Stimulated activated CD4-positive, alpha-beta T cell treated with anti-CD3 and anti-CD28 coated beads, Interleukin-1b, Interleukin-23, amount 100 ng/mL, for 24 hours (primary cell): ENCODE measurements at places on chromosomes 7 and 10.

GRCh38 chr10:86182150-86182549 lies 184.4 kb downstream of the GRID1 start:
- no peak for DNase-seq

DNA sequence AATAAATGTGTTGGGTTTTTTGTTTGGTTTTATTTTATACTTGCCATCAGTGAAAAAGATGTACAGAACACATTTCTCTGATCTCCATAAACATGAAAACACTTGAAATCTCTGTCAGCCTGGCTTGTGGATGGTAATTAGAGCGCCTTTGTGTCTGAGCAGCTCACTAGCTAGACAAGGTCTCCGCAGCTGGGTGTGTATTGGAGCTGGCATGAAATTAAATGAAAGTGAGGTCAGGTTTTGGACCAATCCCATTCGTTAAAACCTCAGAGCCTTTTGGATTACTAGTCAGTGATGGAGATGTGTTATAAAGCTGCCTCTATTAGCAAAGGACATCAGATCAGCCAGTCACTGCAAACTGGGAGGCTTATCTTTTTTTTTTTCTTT lies 2.7 kb downstream of the FRAT1 start:
- no peak for DNase-seq

DNA sequence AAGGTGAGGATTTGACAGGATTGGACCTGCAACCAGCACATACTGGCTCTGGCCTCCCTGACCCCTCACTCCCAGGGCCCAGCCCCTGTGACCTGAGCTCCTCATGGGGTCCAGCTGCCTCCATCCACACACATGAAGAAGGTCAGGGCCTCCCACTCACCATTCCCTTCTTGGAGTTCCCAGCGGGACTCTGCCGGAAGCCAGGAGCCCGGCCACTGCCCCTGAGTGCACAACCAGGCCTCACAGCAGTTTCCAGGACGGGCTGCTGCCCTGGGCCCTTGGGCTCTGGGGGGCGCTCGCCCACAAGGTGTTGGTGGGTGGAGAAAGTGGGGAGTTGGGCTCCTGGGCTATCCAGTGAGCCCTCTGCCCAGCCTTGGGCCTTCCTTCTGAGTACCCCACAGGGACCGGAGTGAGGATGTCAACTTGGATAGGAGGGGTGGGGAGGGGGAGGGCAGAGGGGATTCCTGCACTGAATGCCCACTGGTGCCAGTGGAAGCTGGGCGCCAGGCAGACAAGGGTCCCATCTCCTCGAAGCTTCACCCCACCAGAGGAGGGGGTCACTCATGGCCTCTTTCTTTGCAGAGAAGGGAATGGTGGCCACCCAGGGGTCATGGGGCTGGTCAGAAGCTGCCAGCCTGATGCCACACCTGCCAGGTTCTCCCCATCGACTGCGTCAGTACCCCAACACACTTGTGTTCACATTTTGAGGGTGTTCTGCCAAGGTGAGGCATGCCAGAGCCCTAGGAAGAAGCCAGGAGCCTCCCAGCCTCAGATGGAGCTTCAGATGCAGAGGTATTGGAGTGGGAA lies 115.3 kb downstream of the PTPN20 start:
- no peak for DNase-seq

GRCh38 chr10:102796407-102797176 lies 40.6 kb downstream of the CYP17A1 start:
- no peak for DNase-seq

- DNase-seq: peak; percentile 7
Measured at GRCh38 chr10:104209575-104210198, 22.5 kb downstream of the CFAP43 start.

GRCh38 chr7:40765639-40766038 lies 630.8 kb downstream of the SUGCT start:
- no peak for DNase-seq

DNA sequence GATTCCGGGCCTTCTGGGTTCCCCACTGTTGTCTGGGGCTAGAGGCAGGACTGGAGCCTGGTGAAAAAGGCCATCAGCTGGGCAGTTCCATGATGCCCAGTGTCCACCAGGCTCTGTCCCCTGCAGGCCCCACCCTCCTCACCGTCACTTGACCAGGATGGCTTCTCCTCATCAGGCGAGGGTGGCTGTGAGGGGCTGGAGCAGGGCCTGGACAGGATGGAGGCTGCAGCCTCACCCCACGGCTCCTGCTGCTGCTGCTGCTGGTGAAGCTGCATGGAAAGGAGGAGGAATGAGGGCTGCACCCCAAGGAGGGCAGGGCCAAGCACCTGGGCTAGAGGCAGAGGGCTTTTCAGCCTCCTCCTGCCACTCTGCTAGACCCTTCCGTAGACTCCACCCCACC lies 8.3 kb downstream of the ATG9B start:
- no peak for DNase-seq

DNA sequence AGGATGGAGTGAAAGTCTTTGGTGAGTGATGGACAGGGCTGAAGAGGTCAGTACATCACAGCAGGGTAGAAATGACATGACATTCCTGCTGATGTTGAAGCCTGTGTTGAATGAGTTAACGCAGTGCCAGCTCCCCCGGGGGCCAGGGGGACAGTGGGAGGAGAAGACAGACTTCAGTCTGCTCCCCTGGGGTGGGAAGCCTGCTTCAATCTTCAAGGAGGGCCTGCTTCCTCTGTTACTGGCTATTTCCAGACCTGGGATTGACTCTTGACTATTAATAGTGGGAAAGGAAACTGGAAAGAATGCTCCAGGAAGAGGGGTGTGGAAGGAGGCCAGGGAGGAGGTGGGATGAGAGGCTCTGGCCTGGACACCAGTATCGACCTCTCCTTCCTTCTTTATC lies 27.2 kb downstream of the PODXL start:
- DNase-seq: no peak

DNA sequence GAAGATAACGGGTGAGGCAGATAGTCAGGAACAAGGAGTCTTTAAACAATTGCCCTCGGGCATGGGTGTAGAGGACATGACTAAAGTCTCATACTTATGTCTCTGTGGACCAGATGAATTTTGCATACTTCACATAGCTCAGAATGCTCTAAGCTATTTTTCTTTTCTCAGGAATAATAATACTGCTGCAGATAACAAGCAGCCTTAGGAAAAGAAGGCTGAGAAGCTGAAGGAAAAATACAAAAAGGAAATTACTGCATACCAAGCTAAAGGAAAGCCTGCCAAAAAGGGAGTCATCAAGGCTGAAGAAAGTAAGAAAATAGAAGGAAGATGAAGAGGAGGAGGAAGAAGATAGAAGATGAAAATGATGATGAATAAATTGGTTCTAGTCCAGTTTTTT lies 13.4 kb upstream of the ERCC6 start:
- DNase-seq: no peak

GRCh38 chr7:50335795-50336754 lies 31.6 kb downstream of the IKZF1 start:
- no peak for DNase-seq

GRCh38 chr7:155441856-155442255 lies 16.1 kb upstream of the EN2 start:
- no peak for DNase-seq

DNA sequence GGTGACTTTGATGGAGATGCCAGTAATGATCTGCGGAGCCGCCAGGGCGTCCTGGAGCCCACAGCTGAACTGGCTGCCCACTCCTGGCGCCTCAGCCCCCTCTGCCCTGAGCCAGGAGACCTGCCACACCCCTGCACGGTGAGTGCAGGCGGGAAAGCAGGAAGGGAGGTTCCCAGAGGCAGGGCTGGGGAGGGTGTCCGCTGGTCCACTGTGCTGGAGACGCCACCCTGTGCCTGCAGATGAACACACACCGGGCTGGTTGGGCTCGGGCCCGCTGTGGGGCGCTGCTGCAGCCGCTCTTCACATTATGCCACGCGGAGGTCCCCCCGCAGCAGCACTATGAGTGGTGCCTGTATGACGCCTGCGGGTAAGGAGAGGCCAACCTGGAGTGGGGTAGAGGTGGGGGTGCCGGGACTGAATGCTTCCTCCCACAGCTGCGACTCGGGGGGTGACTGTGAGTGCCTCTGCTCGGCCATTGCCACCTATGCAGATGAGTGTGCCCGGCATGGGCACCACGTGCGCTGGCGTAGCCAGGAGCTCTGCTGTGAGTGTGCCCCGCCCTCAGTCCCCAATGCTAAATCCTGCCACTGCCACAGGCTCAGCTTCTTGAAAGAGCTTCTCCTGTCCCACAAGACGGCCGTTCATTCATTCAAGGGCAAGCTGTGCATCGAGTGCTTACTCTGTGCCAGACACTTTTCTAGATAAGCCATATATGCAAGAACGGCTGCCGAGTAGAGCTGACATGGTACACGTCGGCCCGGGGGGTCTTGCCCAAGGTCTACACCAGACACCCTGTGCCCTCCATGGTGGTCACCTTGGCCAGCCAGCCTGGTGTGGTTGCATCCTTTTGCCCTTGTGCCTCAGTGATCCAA lies 14.3 kb upstream of the ZNF467 start:
- no peak for DNase-seq

- no peak for DNase-seq
Measured at GRCh38 chr10:30420266-30420665, 13.7 kb upstream of the MAP3K8 start.

- no peak for DNase-seq
Measured at GRCh38 chr7:109699661-109700060, 1130.0 kb downstream of the DNAJB9 start.

GRCh38 chr7:48011951-48012350 lies 17.0 kb downstream of the SUN3 start:
- DNase-seq: no peak

DNA sequence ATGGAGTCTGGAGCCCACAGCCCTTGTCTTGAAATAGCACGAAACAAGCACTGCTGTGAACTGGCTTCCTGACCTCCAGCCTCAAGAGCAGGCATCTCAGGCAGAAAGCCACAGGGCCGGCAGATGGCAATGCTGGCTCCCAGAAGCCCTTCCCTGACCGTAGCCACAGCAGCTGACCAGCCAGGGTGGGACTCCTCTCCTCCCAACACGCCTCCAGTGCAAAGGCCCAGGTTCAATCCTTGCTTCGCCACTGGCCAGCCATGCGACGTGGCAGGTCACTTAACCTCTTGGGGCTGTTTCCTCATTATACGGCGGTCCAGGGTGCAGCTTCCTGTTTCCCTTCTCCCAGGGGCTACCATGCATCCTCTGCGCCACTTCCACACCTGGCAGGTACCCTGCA lies 12.8 kb downstream of the PRKAG2 start:
- no peak for DNase-seq

- DNase-seq: no peak
Measured at GRCh38 chr7:34128762-34129161, 223.4 kb downstream of the BMPER start.

DNA sequence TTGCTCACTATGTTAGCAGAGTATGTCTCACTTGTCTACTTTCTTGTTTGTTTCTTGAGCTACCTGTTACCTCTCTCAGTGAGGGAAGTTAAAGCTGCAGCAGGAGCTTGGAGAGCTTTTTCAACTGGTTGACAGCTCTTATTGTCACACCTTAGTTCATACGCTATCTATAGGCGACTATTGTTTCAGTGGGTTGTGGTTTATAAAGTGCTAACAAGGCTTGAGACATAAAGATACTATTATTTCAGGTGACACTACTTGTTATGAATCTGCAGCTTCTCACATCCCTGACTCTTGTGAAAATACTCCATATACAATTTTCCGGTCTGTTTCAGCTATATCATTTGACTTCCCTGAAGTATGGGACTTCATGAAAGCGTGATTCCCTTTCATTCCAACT lies 167.4 kb downstream of the CSTF2T start:
- no peak for DNase-seq

- DNase-seq: no peak
Measured at GRCh38 chr7:52270301-52270700, 765.1 kb upstream of the POM121L12 start.

DNA sequence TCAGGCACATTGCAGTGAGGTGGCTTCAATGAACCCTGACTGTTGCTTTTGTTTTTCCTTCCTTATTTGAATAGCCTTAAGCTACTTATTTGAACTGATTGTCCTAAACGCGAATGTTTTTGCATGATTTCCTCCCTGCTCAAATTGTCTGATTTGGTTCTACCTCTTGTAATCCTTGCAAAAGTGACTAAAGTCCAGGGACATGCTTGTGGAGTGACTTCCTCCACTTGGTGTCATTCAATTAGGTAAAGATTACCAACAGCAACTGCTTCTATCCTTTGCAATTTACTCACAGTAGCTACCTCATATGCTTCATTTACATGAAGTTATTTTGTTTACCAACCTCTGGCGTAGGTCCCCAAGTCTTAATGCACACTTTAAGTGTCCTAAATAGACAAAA lies 295.9 kb upstream of the TMEM229A start:
- no peak for DNase-seq

- no peak for DNase-seq
Measured at GRCh38 chr7:53292341-53292740, 256.9 kb downstream of the POM121L12 start.

DNA sequence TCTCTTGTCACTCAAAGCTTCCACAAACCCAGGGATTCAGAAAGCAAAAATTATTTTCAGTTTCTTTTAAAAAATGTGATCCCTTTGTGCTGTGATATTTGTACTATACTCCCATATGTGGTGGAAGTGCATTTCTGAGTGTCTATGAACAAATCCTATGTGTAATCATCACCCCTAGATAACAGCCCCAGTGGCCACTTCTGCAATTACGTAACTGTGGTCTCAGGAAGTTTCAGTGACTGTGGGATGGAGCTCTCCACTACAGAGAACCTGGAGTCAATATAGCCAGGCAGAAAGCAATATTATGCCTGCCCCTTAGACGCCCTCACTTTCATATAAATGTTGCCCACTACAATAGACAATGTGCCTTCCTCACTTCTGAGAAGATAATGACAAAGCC lies 1101.7 kb upstream of the GHITM start:
- no peak for DNase-seq

- no peak for DNase-seq
Measured at GRCh38 chr10:16520900-16521299, 779 bp downstream of the C1QL3 start.

- DNase-seq: no peak
Measured at GRCh38 chr10:77256346-77256745, 381.3 kb downstream of the KCNMA1 start.

GRCh38 chr10:86868353-86868752 lies 89.1 kb downstream of the MMRN2 start:
- DNase-seq: no peak

- DNase-seq: no peak
Measured at GRCh38 chr7:65390588-65390987, 16.9 kb downstream of the ZNF92 start.

DNA sequence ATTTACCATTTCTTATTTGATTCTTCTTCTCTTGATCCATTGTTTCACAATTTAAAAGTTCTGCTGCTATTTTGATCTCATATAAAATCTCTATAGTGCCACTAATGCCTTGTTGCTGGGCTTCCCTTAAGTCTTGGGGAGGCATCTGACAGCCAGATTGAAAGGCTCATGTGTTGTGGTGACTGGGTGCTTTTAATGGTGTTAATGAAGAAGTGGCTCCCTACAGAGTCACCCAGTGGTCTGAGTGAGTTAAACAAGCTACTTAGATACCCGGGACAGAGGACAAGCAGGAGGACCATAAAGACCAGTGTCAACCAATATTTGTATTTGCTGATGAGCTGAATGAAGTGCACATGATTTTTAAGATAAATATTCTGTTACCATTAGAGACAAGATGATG lies 176.4 kb upstream of the HABP2 start:
- no peak for DNase-seq
